ENCODE measurements at places on chromosomes 3 and 15.

- no peak for DNase-seq
Measured at GRCh38 chr15:25770031-25770430, 93.1 kb downstream of the ATP10A start.

GRCh38 chr15:74956648-74957475 is at the start of gene RPP25:
Gene RPP25, minus strand, starts transcription at chr15:74956772. Its CDS starts 189 bp downstream, at chr15:74956583.
- DNase-seq: peak; percentile 65

DNA sequence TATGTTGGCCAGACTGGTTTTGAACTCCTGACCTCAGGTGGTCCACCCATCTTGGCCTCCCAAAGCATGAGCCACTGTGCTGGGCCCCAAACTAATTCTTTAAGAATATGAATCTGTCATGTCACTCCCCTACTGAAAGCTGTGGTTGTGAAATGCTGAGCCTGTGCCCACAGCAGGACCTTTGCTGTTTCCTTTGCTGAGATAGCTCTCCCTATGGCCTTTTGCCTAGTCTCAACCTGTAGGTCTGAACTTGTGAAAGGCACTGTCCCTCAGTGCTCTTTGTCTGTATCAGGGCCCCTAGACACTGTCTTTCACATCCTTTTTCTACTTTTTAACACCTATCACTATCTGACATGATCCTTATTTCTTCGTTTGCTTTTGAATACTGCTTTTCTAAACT is 62.7 kb upstream of the CCR4 start:
- DNase-seq: no peak

- DNase-seq: no peak
Measured at GRCh38 chr3:77059354-77059753, 19.5 kb downstream of the ROBO2 start.

DNA sequence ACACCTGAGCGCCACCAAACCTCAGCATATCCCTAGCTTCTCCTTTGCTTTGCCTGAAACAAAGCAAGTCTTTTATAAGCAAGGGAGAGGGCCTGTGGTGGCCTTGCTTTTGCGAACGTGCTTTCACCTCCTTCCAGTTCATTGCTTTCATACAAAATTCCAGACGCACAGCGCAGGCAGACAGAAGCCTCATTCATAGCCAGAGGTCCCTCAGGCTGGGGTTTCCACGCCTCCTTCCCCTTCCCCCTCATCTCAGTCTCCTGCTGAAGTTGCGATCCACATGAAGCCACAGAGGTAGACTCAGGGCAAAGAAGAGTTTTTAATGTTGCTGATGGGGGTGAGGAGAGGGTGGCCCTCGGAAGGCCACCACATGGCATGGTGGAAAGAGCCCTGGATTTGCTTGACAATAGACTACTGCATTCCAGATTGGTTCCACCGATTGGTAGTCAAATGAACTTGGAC is 59.4 kb upstream of the FLNB start:
- no peak for DNase-seq

DNA sequence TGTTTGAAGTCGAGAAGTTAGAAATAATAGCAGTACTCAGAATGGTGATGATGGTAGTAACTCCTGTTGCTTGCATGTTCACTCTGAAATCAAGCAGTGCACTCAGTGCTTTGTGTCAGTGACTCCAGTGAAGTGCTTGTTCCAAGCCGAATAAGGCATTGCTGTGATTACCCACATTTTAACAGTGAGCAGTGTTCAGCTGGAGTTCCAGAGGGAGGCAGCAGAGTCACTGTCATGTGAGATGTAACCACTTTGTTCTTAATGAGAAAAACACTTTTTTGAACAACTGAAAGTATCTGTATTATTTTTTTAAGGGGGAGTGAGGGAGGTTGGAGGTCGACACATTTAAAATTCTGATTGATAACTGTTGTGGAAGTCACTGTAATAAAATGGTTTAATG is 3.7 kb downstream of the MDFIC2 start:
- DNase-seq: no peak

- no peak for DNase-seq
Measured at GRCh38 chr3:78176869-78177268, 1137.0 kb downstream of the ROBO2 start.

DNA sequence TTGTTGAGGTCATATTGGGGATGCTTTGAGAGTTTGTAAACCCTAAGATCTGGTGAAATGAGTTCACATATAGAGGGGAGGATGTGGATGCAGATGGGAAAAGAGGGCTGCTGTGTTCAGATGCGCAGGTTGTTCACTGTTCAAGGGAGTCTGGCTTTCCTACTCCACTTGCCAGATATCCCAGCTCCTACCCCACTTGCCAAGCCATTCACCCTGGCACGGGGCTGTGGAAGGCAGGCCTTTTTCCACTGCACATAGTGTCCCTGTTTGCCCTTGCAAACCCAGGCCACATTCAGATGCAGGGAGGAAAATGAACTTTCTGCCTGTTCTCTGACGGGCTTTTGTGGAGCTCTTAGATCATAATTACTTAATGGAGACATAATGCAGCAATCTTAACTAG is 29.0 kb downstream of the CRABP1 start:
- DNase-seq: no peak

DNA sequence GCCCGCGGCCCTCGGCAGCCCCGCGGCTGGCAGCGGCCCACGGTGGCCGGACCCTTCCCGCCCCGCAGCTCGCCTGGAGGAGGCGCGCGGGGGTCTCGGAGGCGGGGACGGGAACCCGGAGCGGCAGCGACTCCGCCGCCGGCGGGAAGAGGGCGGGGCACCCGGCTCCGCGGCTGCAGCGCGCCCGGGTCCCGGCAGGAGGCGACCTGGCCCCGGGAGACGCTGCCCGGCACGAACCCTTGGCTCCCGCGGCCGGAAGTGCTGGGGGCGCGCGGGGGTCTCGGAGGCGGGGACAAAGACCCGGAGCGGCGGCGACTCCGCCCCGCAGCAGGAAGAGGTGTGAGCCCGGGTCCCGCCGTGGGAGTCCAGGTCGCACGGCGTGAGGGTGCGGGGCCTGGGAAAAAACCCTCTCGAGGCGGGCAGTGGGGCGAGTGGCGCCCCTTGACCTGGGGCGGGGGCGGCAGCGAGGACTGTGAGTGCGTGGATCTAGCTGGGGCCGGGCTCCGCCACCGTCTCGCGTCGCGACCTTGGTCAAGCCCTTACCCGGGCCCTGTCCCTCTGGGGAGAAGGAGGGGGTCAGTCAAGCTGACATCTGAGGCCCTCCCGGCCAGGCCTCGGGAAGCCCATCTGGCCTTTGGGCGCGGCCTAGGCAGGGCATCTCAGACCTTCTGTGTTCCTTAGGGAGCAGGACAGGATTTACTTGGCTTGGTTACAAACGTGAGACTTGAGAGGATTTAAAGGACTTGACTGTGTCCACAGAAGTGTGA is at the start of gene CIB2:
TSS of gene CIB2 (minus strand) at position 151 of the 767 bp plus-strand sequence. CDS start 230 bp downstream, outside the sequence.
- no peak for DNase-seq

GRCh38 chr3:105315815-105316214 is 50.9 kb upstream of the ALCAM start:
- DNase-seq: no peak

DNA sequence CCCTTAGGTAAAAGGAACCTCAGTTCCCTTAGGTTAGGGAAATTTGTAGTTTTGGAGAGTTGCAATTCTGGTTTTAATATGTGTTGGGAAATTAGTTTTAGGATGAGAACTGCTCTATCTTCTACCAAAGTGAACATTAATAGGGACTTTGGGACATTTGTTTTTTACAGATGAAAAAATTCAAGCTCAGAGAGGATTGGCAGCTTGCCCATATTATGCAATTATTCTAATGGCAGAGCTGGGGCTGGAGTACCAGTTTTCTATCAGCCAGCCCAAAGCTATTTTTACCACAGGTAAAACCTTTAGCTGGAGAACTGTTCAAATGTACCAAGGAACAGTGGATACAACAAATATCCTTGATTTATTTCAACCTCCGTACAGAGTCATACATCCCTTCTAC is 127.0 kb downstream of the CPNE4 start:
- DNase-seq: no peak

DNA sequence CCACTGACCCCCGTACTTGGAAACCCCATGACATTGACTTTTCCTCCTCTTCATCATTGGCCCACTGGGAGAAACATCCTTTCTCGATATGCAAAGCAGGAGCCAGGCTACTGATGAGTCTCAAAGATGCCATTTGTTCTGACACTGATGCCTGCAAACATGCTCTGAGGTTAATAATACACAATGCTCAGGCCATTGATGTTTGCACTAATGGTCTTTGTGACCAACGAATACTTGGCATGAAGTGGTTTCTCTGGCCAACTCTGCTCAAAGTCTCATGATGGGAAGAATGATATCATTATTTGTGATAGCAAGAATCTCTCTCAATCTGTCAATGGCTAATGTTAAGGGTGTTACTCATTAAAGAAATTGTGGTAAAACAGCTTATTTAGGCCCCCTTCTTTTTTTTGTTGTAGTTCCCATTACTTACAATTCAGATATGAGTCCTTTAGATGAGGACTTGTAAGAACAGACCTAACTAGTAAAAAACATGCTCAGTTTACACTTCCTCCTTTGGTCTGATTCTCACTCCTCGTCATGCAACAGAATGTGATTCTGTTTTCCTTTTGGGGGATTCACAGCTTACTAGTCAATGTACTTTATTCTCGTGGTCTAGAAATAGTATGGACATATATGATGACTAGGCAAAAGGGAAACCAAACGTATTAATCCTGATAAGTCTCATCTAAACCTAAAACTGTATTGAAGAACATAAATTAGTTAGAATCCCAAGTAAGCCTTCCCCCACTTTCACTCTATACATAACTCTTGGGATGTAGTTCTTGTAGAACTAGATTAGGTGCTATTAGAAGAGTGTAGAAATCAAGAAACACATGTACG is 488.8 kb upstream of the DPPA4 start:
- no peak for DNase-seq

GRCh38 chr3:119649761-119650160 is 10.6 kb downstream of the POPDC2 start:
- no peak for DNase-seq

- DNase-seq: no peak
Measured at GRCh38 chr15:65856821-65857455, 12.4 kb upstream of the RAB11A start.

DNA sequence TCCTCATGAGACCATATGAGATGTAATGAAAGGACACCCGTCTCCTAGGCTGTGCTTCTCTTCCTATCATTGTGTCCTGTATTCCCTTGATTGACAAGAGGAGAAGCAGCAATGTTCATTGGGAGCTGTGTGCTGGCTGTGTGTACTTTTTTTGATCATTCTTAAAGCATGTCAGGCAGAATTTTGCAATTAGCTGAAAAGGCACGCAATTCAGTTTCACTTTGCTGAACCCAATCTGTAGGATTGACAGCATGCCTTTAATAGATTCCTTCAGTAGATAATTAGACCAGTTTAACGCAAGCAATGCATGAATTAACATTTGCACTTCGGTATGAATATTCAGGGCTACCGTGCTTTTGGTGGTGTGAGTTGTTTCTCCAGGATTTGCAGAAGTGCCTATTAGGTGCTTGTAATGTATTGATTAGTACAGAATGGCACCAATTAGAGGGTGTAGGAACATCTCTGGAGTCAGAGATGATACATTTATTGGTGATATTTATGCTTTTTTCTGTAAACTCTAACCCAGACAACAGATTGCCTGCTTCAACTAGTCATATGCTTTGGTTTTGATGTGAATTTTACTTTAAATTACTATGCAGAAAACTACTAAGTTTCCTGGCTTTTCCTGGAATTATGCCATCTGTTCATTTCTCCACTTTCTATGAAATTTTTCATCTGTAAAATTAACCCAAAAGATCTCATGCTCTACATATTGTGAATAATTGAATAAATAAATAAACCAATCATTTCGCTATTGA is 114.3 kb downstream of the NSUN3 start:
- no peak for DNase-seq

DNA sequence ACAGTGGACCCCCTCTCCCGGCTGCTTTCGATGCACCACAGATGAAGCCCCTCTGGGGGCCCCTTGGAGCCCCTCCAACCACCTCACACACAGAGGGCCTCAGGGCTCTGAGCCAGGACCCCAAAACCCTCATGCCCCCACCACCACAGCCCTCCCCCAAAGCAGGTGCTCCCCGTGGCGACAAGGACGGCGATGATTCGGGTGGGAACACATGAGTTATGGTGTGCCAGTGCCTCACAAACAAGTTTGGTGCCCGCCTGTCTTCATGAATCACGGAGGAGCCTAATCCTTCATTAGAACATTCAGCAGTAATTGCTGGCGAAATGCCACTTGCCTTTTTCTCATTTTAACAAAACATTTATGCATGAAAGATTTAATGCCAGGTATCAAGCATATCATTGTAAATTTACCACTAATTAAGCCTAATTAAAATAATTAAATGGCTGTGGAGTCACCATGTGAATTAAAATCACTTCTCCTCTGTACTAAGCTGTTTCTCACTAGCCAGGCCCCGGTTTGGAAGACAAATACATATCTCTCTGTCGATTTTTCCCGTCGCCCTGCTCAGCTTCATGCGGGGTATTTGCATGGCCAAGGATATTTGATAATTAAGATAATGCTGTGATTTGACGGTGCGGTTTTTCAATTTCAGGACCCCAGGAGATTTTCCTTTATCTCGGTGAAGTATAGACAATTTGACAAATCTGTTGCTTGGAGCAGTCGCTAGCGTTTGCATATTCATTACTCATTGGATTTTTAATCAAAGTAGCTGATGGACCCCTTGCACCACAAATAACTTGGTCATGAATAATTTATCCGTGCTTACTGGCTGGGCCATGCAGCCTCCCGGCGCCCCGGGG is 157.0 kb downstream of the TLE3 start:
- DNase-seq: no peak

- DNase-seq: no peak
Measured at GRCh38 chr15:98529205-98530145, 118.9 kb upstream of the IGF1R start.

DNA sequence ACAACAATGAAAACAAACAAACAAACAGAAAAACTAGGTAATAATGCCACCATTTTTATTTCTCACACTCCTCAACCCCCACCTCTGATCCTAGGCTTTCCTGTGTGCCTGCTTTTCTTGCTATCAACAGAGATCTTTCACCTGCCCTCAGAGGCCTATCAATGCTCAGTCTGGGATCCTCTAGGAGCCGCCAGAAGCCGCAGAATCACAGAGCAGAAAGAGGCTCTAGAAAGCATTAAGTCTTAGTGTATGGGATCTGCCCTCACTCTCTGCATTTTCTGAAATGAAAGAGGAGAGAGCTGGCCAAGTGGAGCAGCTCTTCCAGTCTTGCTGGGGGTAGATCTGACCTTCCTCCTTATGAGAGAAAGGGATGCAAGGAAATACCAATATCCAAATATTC is 306.8 kb downstream of the TUSC7 start:
- no peak for DNase-seq

DNA sequence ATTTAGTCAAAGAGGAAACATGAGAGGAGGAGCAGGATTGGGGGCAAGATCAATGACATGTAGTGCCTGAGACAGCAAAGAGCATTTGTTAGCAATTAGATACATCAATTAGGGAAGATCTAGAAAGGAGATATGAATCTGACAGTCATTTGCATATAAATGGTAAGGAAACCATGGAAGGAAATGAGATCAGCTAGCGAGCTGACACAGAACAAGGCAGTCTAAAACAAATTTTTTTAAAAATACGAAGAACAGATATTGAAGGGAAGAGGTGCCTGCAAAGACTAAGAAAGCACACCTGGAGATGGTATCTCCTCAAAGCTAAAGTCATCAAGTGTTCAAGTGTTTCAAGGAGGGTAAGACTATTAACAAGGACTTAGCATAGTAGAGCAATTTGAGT is 4.6 kb downstream of the EPM2AIP1 start:
- DNase-seq: no peak

Data from foreskin keratinocyte (primary cell).